ENCODE measurements at places on chromosomes 4 and X.

- DNase-seq = no peak
Observed at GRCh38 chr4:15018361-15018760, 16.1 kb downstream of the CPEB2 start.

DNA sequence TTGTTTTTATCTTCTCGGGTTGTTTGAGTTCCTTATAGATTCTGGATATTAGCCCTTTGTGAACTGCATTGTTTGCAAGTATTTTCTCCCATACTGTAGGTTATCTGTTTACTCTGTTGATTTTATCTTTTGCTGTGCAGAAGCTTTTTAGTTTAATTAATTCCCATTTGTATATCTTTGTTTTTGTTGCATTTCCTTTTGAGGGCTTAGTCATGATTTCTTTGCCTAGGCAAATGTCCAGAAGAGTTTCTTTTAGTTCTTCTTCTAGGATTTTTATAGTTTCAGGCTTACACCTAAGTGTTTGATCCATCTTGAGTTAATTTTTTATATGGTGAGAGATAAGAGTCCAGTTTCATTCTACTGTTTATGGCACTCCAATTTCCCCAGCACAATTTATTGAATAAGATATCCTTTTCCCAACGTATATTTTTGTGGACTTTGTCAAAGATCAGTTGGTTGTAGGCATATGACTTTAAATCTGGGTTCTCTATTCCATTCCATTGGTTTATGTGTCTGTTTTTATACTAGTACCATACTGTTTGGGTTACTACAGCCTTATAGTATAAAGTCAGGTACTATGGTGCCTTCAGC, 54.3 kb downstream of the EGF start:
- DNase-seq = no peak

GRCh38 chr4:115515772-115516171, 402.4 kb upstream of the NDST4 start:
- DNase-seq = no peak

DNA sequence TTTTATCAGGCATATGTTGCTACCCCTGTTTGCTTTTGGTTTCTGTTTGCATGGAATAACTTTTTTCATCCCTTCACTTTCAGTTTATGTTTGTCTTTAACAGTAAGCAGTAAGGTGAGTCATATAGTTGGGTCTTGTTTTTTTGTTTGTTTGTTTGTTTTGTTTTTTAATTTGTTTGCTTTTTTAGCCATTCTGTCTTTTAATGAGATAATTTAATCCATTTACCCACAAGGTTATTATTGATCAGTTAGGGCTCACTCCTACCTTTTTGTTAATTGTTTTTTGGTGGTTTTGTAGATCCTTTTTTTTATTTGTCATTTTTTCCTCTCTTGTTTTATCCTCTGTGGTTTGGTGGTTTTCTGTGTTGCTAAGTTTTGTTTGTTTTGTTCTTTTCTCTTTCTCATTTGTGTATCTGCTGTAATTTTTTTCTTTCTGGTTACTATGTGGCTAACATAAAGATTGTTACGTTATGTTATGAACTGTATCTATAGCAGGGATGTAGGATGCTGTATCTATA, 379.5 kb upstream of the MAD2L1 start:
- no peak for DNase-seq

DNA sequence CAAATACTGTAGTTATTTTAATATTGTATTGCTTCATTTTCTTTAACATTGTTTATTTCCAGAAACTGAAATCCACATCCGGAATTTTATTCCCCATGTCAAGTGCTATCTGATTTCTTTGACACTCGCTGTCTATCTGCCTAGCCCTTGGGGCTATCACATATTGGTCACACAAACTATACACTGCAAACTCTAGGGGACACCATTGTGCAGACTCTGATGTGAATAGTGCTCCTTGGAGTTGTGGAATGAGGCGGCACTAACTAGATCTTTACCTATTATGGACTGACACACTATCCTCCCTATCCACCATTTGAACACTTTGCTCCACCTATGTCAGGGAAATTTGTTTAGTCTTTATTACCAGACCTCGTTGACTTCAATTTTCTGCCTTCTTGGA, 534.5 kb downstream of the GLUD2 start:
- no peak for DNase-seq

Data from pons (tissue), 1 donor.